ENCODE measurements at places on chromosomes 3 and 15. TPM values are rescaled to one million over a fixed set of nuclear protein-coding genes. Genes with fewer than 3 reads are reported as not detected.

TUSC2 gene
- 36.5 TPM for polyA plus RNA-seq

HRH1 gene
- polyA plus RNA-seq = 0.15 TPM

NR2E3 gene
- not detected for polyA plus RNA-seq

GPR156 gene
- not detected for polyA plus RNA-seq

PLXND1 gene
- 44.4 TPM for polyA plus RNA-seq

INO80 gene
- polyA plus RNA-seq = 5.2 TPM

CAMKV gene
- not detected for polyA plus RNA-seq

TMEM212 gene
- not detected for polyA plus RNA-seq

CXCR6 gene
- polyA plus RNA-seq = 2.6 TPM

TJP1 gene
- polyA plus RNA-seq = 8.2 TPM

TTLL13 gene
- 0.03 TPM for polyA plus RNA-seq

MYZAP gene
- polyA plus RNA-seq = 15.9 TPM

DNA sequence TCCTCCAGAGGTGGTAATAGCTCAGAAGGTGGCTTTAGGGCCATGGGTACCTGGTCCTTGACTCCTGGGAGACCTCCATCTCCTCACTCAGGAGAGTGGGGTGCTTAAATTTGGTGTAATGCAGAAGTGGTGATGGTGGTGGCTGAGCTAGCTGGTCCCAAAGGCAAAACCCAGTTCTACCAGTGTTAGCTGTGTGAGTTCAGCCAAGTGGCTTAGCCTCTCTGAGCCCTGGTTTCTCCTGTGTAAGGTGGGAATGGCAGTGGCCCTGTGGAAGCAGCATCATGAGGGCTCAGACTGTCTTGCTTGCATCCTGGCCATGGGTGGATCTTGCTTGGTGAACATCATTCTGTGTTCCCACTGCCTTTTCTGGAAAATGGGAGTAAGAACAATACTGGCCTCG lies 9.4 kb downstream of the SEMA3F start:
- no peaks in the 10 kb centered on the region for H3K27me3 ChIP-seq
- no peaks in the 10 kb centered on the region for H3K36me3 ChIP-seq
- H3K4me1 ChIP-seq = peaks cover 59% of the 10 kb centered on the region
- no peak overlapping the region for H3K4me3 ChIP-seq
- H3K27ac ChIP-seq = peak overlapping the region; percentile 78

DNA sequence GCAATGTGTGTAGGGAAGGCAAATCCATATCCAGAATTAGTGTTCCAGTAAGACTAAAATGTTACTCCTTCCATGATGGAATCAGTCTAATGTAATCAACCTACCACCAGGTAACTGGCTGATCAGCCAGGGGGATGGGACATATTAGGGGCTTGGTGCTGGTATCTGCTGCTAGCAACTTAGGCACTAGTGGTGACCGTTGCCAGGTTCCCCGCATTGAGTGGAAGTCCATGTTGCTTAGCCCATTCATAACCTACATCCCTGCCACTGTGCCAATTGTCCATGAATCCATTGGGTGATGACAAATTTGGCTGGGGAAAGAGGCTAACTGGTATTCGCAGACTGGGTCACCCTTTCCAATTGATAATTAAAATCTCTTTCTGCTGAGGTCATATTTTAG lies 212.2 kb upstream of the ROBO1 start:
- H3K4me3 ChIP-seq = no peak overlapping the region
- H3K27ac ChIP-seq = no peak overlapping the region
- DNase-seq = no peak
- H3K36me3 ChIP-seq = no peaks in the 10 kb centered on the region

- H3K4me1 ChIP-seq = no peaks in the 10 kb centered on the region
- no peak overlapping the region for H3K27ac ChIP-seq
- H3K4me3 ChIP-seq = no peak overlapping the region
- H3K27me3 ChIP-seq = no peaks in the 10 kb centered on the region
- DNase-seq = no peak
- no peaks in the 10 kb centered on the region for H3K36me3 ChIP-seq
Measured at GRCh38 chr3:190188197-190188596, 67.5 kb upstream of the P3H2 start.

DNA sequence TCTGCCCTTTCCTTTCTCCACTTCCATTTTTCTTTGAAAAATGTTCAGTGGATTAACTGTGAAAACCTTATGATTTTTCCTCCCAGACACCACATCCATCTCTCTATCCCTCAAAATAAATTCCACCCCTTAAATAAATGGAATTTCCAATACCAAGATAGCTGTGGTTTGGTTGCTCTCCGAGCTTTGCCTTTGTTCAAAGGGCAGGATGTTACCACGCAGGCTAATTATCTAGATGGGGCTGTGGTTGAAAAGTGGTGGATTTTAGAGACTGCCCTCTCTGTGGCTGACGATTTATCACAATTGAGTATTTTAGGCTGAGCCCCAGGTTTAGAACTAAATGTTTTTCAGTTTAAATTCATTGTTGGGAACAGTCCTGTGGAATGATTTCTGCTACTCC lies 36.9 kb upstream of the CMSS1 start:
- no peaks in the 10 kb centered on the region for H3K36me3 ChIP-seq
- no peak overlapping the region for H3K27ac ChIP-seq
- no peaks in the 10 kb centered on the region for H3K27me3 ChIP-seq
- no peaks in the 10 kb centered on the region for H3K4me1 ChIP-seq
- no peak for DNase-seq

- H3K4me3 ChIP-seq = no peak overlapping the region
- no peaks in the 10 kb centered on the region for H3K27me3 ChIP-seq
- DNase-seq = no peak
- no peaks in the 10 kb centered on the region for H3K4me1 ChIP-seq
- H3K36me3 ChIP-seq = no peaks in the 10 kb centered on the region
Measured at GRCh38 chr3:140572334-140572733, 105.5 kb upstream of the TRIM42 start.

- no peaks in the 10 kb centered on the region for H3K36me3 ChIP-seq
- no peaks in the 10 kb centered on the region for H3K4me1 ChIP-seq
- DNase-seq = peak; percentile 54
- no peak overlapping the region for H3K27ac ChIP-seq
- no peak overlapping the region for H3K4me3 ChIP-seq
Measured at GRCh38 chr3:134620476-134621115, 30.2 kb downstream of the KY start.

- H3K27ac ChIP-seq = no peak overlapping the region
Measured at GRCh38 chr15:51818150-51818549, 11.3 kb upstream of the TMOD3 start.

DNA sequence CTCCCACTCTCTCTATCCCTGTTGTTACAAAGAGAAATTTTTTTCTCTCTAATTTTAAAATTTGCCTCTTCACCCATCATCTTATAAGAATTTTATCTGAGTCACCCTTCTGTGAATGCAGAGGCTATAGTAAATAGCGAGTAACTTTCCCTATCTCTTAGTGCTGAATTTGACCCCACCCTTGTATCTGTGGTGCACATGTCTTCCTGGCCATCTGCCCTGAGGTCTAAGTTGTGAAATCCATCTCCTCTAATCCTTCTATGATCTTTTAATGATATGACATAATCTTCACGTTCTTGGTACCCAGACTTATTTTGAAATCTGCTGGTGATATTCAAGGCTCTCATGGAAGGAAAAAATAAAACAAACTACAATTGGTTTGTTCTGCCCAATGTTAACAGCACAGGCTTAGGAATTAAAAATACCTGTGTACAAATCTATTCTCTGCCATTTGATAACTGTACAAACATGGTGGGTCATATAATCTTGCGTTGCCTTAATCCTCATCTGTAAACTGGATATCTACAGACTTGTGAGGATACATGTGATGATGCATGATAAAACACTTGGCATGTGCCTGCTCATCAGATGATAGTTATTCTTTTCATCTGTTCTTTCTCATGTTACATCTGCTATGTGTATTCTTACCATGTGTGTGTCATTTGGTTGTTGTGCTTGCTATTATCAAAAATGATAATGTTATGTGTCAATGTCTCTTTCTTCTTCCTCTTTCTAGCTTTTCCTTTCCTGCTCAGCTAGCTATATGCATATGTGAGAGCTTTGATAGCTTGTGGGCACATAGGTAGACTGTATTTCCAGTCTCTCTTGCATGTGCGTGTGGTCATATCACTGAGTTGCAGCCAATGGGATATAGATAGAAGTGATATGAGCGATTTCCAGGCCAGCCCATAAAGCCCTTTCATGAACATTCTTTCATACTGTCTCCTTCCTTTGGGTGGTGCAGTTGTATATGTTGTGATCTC lies 13.7 kb upstream of the CCR3 start:
- H3K27ac ChIP-seq = no peak overlapping the region
- H3K36me3 ChIP-seq = no peaks in the 10 kb centered on the region
- H3K4me1 ChIP-seq = peaks cover 5% of the 10 kb centered on the region
- DNase-seq = no peak

DNA sequence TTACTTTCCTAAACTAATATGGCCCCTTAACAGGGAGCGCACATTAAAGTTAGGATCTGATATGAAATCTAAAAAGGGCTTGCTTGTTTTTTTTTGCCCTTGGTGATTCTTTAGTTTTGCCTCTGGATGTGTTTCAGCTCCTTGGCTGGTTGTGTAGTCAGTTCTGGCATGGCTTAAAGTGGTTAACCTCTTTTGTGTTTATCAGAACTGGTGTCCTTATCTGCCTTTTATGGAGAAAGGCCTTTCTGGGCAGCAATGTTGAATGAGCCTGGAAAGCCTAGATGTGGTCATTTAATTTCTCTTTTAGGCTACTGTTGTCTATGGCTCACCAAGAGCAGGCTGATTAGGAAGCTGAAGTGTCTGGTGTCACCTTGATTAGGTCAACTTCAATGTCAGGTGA lies 254.5 kb upstream of the ROPN1 start:
- no peaks in the 10 kb centered on the region for H3K36me3 ChIP-seq
- H3K27me3 ChIP-seq = no peaks in the 10 kb centered on the region
- no peak for DNase-seq
- H3K27ac ChIP-seq = peak overlapping the region; percentile 6

DNA sequence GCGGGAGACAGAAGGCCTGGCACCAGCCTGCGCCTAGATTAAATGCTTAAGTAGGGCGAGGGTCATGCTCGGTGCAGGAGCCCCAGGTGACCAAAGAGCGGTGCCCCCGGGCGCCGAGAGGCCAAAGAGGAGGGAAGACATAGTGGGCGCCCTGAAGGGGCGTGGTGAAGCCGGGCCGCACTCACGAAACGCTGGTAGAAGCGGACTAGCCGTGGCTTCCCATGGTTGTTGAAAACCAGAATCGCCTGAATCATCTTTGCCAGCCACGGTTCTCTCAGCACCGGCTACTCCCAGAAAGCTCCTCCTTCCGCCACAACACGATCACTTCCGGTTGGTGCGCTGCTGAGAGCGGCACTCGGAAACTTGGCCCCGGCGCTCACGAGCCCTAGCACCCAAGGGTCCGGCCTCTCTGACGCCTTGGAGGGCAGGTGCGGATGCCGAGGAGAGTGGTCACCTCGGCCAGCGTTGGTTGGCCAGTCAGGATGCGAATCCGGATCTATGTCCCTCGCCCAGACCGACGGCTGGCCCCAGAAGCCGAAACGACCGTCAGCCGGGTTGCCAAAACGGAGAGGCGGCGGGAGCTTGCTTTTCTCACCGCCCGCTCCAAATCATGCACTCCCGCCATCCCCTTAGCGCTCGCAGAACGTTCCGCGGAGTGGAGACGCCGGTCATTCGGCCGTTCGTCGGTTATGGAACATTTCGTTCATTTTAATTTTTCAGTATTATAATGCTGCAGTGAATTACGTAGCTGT lies at the start of gene AP3S2:
AP3S2 (minus strand) TSS at position 299 of the 752 bp plus-strand sequence; CDS start at position 254, 45 bp downstream.
- peak; percentile 96 for DNase-seq
- no peaks in the 10 kb centered on the region for H3K27me3 ChIP-seq
- H3K27ac ChIP-seq = peak within 1 kb of the TSS; percentile 96
- peaks cover 33% of the 10 kb centered on the region for H3K4me1 ChIP-seq
- peaks cover 9% of the 10 kb centered on the region for H3K36me3 ChIP-seq

- no peak overlapping the region for H3K27ac ChIP-seq
- no peaks in the 10 kb centered on the region for H3K4me1 ChIP-seq
- H3K4me3 ChIP-seq = no peak overlapping the region
- no peaks in the 10 kb centered on the region for H3K27me3 ChIP-seq
- H3K36me3 ChIP-seq = no peaks in the 10 kb centered on the region
Measured at GRCh38 chr3:78918361-78919020, 849.3 kb downstream of the ROBO1 start.

- peak overlapping the region; percentile 98 for H3K27ac ChIP-seq
- peaks cover 72% of the 10 kb centered on the region for H3K4me1 ChIP-seq
- peak; percentile 90 for DNase-seq
Measured at GRCh38 chr3:182793663-182794454, 555 bp downstream of the ATP11B start.

DNA sequence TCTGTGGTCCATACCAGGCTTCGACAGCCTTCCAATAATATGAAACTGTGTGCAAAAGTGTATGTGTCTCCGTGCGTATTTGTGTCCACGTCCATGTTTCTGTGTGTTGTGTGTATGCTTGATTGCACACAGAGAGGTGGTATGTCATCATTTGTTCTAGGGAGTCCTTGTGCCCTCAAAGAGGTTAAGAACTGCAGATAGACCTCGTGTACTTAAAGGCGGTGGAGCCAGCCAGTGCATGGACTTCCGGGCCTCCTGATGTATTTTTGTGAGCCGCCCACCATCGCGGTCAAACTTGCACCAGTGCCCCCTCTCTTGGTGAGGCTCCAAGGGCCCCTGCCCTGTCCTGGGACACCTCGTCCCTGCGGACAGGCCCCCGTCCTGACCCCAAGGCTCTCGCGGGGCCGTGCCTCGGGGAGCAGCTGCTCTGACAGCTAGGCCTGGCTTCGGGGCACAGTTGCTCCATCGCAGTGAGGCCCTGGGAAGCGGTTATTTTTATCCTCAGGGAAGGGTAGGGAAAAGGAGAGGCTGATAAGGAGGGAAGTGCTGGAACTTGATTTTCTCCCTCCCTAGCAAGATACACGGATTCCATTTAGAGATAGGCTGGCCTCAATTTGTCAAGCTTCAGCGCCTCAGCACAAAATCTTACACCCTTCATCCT lies 1.2 kb upstream of the RYK start:
- no peak overlapping the region for H3K27ac ChIP-seq
- DNase-seq = peak; percentile 80
- H3K4me3 ChIP-seq = no peak overlapping the region
- H3K4me1 ChIP-seq = peaks cover 23% of the 10 kb centered on the region

- peaks cover 71% of the 10 kb centered on the region for H3K36me3 ChIP-seq
- DNase-seq = no peak
- H3K27ac ChIP-seq = no peak overlapping the region
Measured at GRCh38 chr3:4670352-4670751, 177.2 kb downstream of the ITPR1 start.

DNA sequence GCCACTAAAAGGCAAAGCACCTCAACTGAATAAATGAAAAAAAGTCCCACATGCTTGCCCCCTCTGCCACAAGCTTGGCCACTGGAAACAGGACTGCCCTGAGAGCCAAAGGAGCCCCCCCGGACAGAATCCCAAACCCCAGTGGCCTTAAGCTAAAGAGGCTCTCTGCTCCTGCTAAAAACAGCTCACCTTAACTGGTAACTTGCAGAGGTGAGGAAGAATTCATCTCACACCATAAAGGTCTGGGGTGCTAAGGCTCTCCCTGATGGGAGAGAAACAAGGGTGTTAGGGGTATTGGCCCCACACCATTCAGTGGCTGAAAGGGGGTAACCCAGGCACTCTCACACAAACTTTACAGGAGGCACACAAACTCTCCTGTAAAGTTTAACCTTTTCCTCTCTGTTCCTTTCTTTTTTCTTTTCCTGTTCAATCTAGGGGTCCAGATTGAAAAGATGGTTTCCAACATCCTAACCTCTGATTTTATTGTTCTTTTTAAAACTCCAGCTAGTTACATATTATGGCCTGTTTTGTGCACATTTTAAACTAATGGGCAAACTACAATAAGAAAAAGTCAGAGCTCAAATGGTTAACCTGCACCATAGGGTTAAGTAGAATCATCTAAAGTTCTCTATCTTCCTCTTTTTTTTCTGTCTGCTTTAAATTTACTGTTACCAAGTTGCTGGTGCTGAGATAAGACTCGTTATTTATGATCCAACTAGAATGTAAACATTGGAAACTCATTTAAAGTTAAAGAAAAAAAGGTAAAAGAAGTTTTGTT lies 19.9 kb downstream of the TRANK1 start:
- no peaks in the 10 kb centered on the region for H3K36me3 ChIP-seq
- no peak for DNase-seq
- no peak overlapping the region for H3K27ac ChIP-seq
- peaks cover 33% of the 10 kb centered on the region for H3K4me1 ChIP-seq

All from spleen (tissue), 13 donors.